ENCODE measurements at places on chromosomes 2 and 18. TPM values are rescaled to one million over a fixed set of nuclear protein-coding genes. Genes with fewer than 3 reads are reported as not detected.

The EDAR gene
- 0.17 TPM for polyA plus RNA-seq

DNA sequence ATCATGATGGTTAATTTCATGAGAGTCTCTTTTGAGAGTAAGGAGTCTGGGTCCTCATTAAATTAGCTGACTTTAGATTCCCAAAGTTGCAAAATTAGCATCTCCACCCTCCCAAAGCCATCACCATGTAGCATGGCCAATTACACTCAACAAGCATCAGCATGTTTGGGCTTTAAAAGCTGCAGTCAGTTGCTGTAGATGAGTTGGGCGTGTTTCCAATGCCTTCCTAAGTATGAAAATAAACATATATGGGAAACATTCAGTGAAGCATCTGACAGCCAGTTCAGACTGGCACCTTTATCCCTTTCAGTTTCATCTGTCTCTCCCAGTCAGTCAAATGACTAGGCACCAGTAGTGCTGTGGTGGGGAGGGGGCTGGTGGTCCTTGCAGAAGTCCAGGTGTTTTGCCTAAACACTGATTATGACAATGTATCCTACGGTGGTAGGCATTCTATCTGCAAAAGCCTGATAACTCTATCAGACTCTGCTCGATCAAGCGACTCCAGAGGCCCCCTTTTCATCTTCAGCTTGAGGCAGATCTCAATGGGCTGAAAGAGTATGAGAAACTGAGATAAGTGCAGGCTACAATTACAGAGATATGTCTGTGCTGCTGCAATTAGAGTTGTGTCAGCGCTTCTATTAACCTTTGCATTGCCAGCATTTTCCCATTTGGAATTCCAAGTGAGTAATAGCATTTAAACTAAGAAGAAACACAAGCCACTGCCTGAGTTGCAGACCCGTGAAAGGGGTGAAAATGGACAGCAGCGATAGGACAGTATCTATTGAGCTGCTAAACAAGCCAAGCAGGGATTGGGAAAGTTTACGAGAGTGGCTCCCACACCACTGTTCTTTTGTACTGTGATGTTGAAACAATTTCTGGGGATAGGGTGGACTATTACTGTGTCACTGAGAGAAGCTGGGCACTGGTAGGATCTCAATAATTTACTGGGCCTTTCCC, 67.3 kb upstream of the SPOPL start:
- no peaks in the 10 kb centered on the region for H3K4me1 ChIP-seq
- H3K27me3 ChIP-seq, result no peaks in the 10 kb centered on the region
- no peaks in the 10 kb centered on the region for H3K36me3 ChIP-seq
- no peak overlapping the region for H3K27ac ChIP-seq
- no peak overlapping the region for H3K4me3 ChIP-seq

DNA sequence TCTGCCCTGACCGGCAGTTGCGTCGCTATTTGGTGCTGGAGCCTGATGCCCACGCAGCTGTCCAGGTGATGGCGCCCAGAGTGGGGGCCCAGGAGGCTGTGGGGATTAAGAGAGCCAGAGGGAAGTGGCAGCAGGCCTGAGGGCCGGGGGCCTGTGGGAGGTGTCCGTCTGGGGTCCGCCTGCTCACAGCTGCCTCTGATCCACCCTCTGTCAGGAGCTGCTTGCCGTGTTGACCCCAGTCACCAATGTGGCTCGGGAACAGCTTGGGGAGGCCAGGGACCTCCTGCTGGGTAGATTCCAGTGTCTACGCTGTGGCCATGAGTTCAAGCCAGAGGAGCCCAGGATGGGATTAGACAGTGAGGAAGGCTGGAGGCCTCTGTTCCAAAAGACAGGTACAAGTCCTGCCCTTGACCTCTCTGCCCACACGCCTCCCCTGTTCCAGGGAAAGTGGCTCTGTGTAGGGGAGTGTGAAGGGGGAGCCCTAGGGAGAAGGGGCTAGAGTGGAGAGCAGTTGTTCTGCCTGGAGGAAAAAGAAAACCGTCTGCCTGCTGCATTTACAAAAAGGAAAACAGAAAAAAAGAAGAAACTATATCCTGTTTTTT, 11.6 kb downstream of the STK11IP start:
- H3K4me3 ChIP-seq, result no peak overlapping the region
- no peaks in the 10 kb centered on the region for H3K4me1 ChIP-seq
- no peak for DNase-seq
- no peaks in the 10 kb centered on the region for H3K27me3 ChIP-seq
- H3K36me3 ChIP-seq, result no peaks in the 10 kb centered on the region

DNA sequence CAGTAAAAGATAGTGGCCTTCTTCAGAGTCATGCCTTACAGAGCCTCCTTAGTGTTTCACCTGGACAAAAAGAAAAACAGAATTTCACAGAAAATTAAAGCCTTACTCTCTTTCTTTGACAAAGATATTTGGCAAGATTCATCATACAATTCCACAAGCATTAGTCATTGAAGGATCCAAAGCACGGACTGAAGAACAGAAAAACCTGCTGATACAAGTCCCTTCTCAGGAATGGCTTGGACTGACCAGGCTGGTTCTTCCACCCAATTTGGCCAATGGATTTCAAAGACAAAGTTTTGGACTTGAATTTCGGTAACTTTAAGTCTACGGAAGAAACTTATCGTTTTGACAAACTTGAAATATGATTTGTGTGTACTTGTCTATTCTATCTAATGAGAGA, 39.1 kb upstream of the GALNT3 start:
- DNase-seq, result no peak
- H3K27me3 ChIP-seq, result no peaks in the 10 kb centered on the region
- H3K27ac ChIP-seq, result no peak overlapping the region
- H3K36me3 ChIP-seq, result no peaks in the 10 kb centered on the region
- H3K4me1 ChIP-seq, result no peaks in the 10 kb centered on the region

DNA sequence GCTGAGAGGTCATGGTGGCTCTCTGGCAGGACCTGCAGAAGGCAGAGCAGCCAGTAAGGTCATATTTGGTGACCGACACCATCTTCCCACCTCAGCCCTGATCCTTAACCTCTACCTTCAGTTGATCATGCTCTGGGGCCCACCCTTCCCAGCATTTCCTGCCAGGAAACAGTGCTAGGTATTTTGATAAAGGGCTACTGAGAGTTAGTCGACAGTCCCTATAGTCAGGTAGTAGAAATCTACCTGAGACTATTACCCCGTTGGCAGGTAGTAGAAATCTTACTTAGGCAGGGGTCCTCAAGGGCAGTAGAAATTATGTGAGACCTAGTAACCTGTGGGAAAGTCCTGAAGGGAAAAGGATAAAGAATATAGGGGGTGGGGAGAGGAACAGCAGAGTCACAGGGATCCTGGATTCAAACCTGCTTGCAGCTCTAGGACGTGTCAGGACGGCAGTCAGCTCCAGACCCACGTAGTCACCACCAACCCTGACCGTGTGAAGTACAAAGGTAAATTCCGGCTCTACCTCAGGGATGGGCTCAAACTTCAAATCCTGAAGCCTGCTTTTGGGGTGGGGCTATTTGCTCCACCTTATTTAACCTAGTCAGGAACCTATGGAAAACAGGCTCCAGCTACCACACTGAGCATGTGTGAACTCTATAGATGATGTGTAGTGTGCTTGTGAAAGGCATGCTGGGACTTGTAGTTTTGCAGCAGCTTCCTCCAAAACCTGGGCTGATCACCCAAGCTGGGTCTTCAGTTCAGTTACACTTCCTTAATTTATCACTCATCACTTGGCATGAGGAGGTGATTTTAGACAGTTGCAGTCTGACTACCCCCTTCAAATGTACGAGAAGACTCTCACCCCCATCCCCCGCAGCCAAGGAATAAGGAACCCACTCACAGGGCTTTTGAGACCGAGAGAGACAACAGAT, at the start of gene DQX1:
TSS of gene DQX1 (minus strand) at position 515 of the 932 bp plus-strand sequence. CDS start at position 13, 502 bp downstream.
- peaks cover 14% of the 10 kb centered on the region for H3K4me1 ChIP-seq
- no peak within 1 kb of the TSS for H3K27ac ChIP-seq
- no peak for DNase-seq
- peaks cover 15% of the 10 kb centered on the region for H3K36me3 ChIP-seq

The MPPE1 gene
- polyA plus RNA-seq, result 48.1 TPM

GRCh38 chr2:46313063-46313462, 15.9 kb downstream of the EPAS1 start:
- no peaks in the 10 kb centered on the region for H3K27me3 ChIP-seq
- H3K4me1 ChIP-seq, result peaks cover 65% of the 10 kb centered on the region
- H3K4me3 ChIP-seq, result no peak overlapping the region
- DNase-seq, result no peak
- no peak overlapping the region for H3K27ac ChIP-seq

DNA sequence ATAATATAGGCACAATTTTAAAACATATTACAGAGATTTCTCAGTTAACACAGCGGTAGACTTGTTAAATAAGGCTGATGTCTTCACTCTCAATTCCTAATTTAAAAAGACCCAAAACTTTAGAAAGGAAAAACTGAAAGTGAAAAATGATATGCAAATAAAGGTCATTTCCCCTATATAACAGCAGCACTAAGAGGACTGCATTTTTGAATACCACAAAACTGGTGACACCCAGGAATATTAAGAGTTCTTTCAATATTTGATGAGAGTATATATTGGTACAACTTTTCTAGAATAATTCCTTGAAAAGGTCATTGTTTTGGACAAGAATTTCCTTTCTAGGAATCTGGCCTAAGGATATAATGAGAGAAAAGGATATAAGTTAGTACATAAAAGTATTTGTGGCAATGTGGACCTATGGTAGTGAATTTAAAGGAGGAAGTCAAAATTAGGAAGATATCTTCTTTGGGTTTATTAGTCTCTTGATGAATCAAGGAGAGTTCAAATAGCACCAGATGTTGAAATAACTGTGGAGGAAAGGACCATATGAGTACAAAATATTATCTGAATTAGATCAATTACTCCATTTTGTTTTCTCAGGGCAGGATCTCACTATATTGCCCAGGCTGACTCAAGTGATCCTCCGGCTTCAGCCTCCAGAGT, 70.3 kb downstream of the TMEM237 start:
- H3K27ac ChIP-seq, result no peak overlapping the region
- H3K4me1 ChIP-seq, result no peaks in the 10 kb centered on the region
- no peak for DNase-seq
- H3K36me3 ChIP-seq, result no peaks in the 10 kb centered on the region
- no peak overlapping the region for H3K4me3 ChIP-seq

The CXCR1 gene
- not detected for polyA plus RNA-seq

DNA sequence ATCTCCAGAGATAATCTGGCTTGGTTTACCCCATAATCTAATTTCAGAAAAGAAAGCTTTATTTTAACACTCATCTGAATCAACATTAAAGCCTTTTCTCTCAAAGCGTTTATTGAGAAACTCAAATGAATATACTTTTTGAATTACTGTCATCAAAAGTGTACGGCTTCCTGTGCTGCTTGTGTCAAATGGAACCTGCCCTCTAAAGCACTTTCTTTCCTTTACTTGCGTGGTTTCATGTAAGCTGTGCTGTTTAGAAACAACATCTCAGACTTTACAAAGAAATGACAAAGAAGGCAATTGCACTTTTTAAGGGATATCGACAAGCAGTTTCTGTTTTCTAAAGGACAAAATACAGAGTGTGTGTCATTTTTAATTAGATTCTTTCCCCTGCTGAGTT, 35.1 kb downstream of the CYBRD1 start:
- no peak for DNase-seq
- H3K4me1 ChIP-seq, result no peaks in the 10 kb centered on the region
- H3K27ac ChIP-seq, result no peak overlapping the region

DNA sequence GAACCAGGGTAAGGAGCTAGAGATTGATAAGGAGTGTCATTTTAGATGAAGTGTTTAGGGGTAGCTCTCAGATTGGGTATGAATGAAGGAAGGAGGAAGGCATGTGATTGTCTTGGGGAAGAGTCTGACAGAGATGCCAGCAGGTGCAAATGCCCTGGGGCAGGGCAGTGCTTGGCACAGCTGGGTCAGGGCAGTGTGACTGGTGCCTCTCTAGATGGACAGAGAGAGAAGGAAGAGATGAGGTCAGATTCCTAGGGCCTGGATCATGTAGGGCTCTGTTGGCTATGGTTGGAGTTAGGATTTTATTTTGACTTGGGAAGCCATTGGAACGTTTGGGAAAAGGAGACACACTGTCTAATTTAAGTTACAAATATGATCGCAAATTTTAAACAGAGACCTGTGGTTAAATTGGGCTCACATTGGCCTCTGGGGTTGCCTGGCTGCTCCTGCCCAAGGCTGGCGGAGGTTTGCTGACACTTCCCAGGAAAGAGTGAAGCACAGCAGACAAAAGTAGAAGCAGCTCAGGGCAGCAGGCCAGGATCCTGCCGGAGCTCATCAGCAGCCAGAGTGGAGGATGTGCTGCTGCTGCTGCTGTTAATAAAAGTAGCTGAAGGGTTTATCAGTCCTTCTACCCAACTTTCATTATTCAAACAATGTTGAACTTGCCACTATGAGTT, 32.7 kb upstream of the FHL2 start:
- no peaks in the 10 kb centered on the region for H3K36me3 ChIP-seq
- no peaks in the 10 kb centered on the region for H3K27me3 ChIP-seq
- DNase-seq, result peak; percentile 79
- no peak overlapping the region for H3K27ac ChIP-seq
- H3K4me1 ChIP-seq, result no peaks in the 10 kb centered on the region

DNA sequence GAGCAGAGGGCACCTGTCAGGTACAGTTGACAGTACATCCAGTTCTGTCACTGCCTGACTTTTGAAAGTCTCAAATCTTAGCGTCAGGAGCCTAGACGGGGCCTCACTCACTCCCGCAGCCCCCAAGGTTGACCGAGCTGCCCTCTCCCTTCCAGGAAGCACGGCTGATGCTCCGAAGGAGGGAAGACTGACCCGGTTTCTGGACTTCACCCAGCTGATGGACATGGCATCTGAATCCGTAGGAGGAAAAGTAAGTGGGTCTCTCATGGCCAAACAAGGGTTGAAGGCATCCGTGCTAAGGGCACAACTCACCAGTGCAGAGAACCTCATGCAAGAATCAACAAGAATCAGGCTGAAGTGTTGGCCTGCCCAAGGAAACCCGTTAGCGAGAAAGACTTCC, 12.9 kb downstream of the ALLC start:
- H3K27me3 ChIP-seq, result no peaks in the 10 kb centered on the region
- no peak for DNase-seq
- no peaks in the 10 kb centered on the region for H3K4me1 ChIP-seq
- no peak overlapping the region for H3K4me3 ChIP-seq
- H3K27ac ChIP-seq, result no peak overlapping the region

The FOXI3 gene
- polyA plus RNA-seq, result not detected

DNA sequence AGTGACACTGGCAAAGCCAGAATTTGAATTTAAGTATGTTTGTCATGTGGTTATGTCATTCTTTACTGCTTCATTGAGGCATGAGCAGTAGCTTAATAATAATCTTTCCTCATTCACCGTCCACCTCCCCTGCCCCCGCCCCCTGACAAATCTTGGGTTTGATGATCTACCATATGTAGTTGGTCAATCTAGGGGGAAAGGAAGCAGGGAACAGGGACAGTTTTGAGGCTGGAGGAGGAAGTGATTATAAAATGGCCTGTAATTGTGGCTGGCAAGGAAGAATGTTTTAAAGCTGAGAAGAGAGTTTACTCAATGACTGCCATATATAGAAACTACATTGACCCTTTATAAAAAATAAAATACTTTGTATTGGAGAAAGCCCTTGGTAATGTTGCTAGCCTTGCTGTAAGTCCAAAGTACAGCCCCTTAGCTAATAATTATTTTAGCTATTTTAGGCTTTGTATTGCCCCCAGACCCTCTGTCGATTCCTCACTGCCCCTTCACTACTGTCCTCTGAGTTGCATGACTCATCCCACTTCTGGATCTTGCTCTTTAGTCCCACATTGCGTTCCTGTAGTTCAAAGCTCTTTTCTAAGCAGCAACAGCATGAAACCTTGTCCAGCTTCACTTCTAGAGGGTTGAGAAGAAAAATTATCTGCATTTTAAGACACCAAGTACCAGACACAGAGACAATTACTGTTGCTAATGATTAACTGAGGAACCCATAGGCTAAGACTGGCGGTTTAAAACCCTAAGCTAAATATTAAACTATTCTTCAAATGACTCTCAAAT, 38.4 kb downstream of the PELI1 start:
- no peaks in the 10 kb centered on the region for H3K27me3 ChIP-seq
- DNase-seq, result no peak
- H3K27ac ChIP-seq, result peak overlapping the region; percentile 52
- peak overlapping the region; percentile 6 for H3K4me3 ChIP-seq
- peaks cover 27% of the 10 kb centered on the region for H3K4me1 ChIP-seq
- no peaks in the 10 kb centered on the region for H3K36me3 ChIP-seq
